Sigmoid colon (tissue), 7 donors: ENCODE measurements at places on chromosomes 2 and 18. TPM values are rescaled to one million over a fixed set of nuclear protein-coding genes. Genes with fewer than 3 reads are reported as not detected.

GRB14 gene
- total RNA-seq, result 16.6 TPM

PSMA8 gene
- total RNA-seq, result not detected

NYAP2 gene
- not detected for total RNA-seq

APCDD1 gene
- total RNA-seq, result 20.1 TPM

DNA sequence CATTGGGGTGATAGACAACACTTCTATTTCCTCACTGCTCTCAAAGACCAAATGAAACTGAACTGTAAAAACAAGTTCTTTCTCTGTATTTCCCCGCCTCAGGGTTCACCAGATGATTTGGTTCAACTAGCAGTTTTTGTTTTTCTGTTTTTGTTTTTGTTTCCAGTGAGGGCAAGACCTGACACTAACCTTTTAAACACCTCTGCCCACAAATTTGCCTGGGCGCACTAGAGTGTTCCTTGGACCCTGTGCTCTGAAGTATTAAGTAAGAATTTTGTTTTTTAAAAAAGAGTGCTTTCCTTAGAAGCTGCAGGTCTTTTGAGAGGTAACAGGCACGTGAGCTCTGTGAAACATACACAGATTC lies 92.9 kb downstream of the DYSF start:
- H3K4me1 ChIP-seq, result no peaks in the 10 kb centered on the region
- no peak for DNase-seq
- H3K27ac ChIP-seq, result no peak overlapping the region
- H3K4me3 ChIP-seq, result no peak overlapping the region

DNA sequence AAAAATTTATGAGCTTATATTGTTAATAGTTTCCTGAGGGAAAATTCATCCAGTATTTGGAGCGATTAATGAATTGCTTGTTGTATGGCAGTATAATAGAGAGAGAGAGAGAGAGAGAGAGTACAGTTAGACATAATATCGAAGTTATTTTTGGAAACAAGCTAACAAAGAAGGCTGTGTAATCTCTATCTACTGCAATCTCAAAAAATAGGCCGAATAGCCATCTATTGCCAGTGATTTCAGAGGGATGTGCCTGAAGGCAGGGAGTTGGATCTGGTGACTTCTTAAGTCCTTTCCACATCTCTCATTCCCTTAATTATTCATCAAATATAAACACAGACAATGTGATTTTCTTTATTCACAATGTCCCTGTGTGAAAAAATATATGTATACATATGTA lies 433.1 kb upstream of the RAB12 start:
- H3K4me1 ChIP-seq, result no peaks in the 10 kb centered on the region
- H3K4me3 ChIP-seq, result no peak overlapping the region
- no peaks in the 10 kb centered on the region for H3K27me3 ChIP-seq
- DNase-seq, result no peak
- no peak overlapping the region for H3K27ac ChIP-seq

CCBE1 gene
- total RNA-seq, result 38.9 TPM

DNA sequence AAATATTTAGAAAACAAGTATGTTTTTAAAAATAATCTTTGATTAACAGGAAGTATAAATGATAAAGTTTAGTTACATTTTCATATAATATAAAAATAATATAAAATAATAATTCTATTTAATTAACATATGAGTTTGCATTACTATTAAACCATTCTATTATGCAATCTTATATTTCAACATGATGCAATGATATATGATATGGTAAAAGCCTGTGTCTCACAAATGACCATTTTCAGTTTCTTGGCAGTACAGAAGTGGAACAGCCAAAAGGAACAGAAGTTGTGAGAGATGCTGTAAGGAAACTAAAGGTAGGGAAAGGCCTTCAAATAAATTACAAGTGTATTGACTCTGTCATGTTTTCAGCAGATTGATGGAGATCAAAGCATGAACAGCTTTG lies 230.8 kb downstream of the GULP1 start:
- peaks cover 54% of the 10 kb centered on the region for H3K4me1 ChIP-seq
- H3K27me3 ChIP-seq, result no peaks in the 10 kb centered on the region
- H3K27ac ChIP-seq, result peak overlapping the region; percentile 69
- no peak for DNase-seq

DNA sequence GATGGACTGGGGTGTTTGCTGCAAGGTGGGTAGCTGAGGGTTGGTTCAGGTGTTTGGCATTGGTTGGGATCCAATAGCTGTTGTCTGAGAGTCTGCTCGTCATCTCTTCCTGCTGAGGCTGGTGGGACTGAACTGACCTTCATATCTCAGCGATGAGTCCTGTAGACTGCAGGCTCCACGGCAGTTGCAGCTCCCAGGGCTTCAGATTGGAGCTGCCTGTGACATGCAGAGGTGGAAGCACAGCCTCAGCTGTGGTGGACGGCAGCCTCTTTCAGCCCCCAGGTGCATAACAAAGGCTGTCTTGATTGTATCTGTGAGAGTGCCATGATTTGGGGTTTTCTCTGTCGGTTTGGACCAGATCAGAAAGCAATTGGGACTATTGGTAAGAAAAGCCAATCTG lies 3.9 kb upstream of the IL1R2 start:
- H3K4me1 ChIP-seq, result no peaks in the 10 kb centered on the region
- H3K27me3 ChIP-seq, result no peaks in the 10 kb centered on the region
- no peak overlapping the region for H3K4me3 ChIP-seq
- no peak overlapping the region for H3K27ac ChIP-seq

HMSD gene
- not detected for total RNA-seq

- DNase-seq, result no peak
- H3K4me1 ChIP-seq, result no peaks in the 10 kb centered on the region
- H3K36me3 ChIP-seq, result no peaks in the 10 kb centered on the region
- no peak overlapping the region for H3K27ac ChIP-seq
- H3K27me3 ChIP-seq, result no peaks in the 10 kb centered on the region
These were observed 178.0 kb downstream of the RIT2 start for GRCh38 chr18:42937436-42937835.

GRCh38 chr2:62844311-62845090 lies 139.0 kb downstream of the EHBP1 start:
- no peak overlapping the region for H3K27ac ChIP-seq
- H3K36me3 ChIP-seq, result peaks cover 26% of the 10 kb centered on the region
- no peaks in the 10 kb centered on the region for H3K4me1 ChIP-seq

GRCh38 chr2:205403244-205403825 lies 279.0 kb upstream of the NRP2 start:
- DNase-seq, result no peak
- H3K4me3 ChIP-seq, result no peak overlapping the region
- no peaks in the 10 kb centered on the region for H3K27me3 ChIP-seq
- no peak overlapping the region for H3K27ac ChIP-seq
- H3K4me1 ChIP-seq, result peaks cover 3% of the 10 kb centered on the region

ALPP gene
- total RNA-seq, result not detected

- H3K27ac ChIP-seq, result no peak overlapping the region
- H3K4me1 ChIP-seq, result no peaks in the 10 kb centered on the region
- H3K27me3 ChIP-seq, result no peaks in the 10 kb centered on the region
- H3K36me3 ChIP-seq, result no peaks in the 10 kb centered on the region
- no peak overlapping the region for H3K4me3 ChIP-seq
- no peak for DNase-seq
These were observed 83.6 kb upstream of the PIK3C3 start for GRCh38 chr18:41871229-41872000.

GBX2 gene
- not detected for total RNA-seq

DNA sequence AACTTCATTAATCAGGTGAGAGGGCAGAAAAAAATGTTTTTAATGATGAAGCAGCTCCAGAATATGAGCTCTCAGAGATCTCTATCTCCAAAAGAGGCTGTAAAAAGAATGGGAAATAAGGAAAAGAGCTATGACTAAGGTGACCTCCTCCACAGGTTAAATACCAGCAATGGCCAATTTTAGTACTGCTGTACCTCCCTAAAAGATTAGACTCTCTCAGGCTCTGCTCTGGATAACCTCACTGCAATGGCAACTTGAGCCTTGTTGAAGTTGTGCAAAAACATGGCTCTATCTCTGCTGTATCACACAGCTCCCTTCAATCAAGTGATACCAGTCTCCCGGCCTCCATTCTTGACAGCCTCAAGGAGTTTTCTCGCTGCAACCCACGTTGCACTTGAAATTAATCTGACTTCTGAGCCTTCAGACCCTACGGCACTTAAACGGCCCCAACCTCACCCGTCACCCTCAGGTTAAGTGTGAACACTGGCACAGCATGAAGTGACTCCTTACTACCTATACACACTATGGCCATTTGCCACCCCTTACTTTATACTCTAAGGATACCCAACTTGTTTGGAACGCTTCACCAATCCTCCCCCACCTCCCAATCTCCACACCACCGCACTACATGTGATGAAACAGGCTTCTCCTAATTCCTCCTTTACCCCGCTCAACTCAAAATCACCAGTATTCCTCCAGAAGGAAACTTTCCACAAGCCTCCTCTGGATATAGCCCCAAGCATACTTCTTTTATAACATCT lies 36.3 kb downstream of the SMAD2 start:
- peaks cover 12% of the 10 kb centered on the region for H3K4me1 ChIP-seq
- peaks cover 14% of the 10 kb centered on the region for H3K36me3 ChIP-seq
- DNase-seq, result no peak
- H3K27ac ChIP-seq, result no peak overlapping the region
- no peaks in the 10 kb centered on the region for H3K27me3 ChIP-seq

GRCh38 chr2:17643031-17643615 lies 102.6 kb downstream of the VSNL1 start:
- H3K27ac ChIP-seq, result peak overlapping the region; percentile 63
- H3K36me3 ChIP-seq, result no peaks in the 10 kb centered on the region
- peak; percentile 83 for DNase-seq
- H3K27me3 ChIP-seq, result no peaks in the 10 kb centered on the region
- no peak overlapping the region for H3K4me3 ChIP-seq

DNA sequence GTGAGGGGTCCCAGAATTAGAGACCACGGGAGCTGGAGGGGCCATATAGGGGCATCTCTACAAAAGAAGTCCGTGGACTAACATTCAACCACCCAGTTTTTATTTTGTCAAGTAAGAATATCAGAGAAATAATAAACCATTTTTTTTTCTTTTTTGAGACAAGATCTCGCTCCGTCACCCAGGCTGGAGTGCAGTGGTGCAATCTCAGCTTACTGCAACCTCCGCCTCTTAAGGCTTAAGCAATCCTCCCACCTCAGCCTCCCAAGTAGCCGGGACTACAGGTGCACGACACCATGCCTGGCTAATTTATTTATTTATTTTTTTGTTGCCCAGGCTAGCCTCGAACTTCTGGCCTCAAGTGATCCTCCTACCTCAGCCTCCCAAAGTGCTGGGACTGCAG lies 82.7 kb downstream of the ZFP36L2 start:
- no peaks in the 10 kb centered on the region for H3K27me3 ChIP-seq
- no peak overlapping the region for H3K4me3 ChIP-seq
- H3K36me3 ChIP-seq, result no peaks in the 10 kb centered on the region
- no peaks in the 10 kb centered on the region for H3K4me1 ChIP-seq
- no peak for DNase-seq
- no peak overlapping the region for H3K27ac ChIP-seq

DNA sequence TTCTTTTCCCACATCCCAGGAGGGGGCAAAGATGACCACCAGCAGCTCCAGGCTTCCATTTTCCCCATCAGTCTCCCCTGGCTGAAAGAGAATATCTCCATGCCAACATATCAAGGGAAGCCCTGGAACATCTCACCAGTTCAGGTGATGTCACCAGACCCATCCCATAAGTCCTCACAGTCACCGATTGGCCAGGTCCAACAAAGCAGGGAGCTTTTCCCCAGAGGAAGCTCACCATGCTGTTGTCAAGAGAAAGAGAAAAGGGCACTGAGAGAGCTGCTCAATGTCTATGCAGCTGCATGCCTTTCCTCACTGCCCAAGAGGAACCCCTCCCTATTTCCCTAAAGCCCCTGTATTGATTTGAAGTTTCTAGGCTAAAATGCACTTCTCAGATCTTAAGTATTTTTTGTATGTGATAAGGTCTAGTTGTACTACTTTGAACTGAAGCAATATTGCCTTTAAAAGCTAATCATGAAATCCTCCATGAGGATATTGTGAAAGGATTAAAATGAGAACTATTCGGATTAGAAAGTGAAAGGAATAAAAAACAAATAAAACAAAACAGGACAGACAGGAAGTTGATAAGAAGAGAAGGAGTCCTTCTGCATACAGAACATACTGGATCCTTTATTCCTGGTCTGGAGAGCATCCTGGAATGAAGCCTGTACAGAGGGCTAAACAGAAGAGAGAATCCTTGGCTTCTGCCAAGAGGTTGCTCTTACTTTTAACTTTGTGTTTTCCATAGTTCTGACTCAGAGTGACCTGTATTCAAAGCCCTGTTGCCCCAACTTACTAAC lies 45.2 kb upstream of the CTIF start:
- peaks cover 30% of the 10 kb centered on the region for H3K4me1 ChIP-seq
- no peak for DNase-seq
- H3K4me3 ChIP-seq, result no peak overlapping the region
- peak overlapping the region; percentile 70 for H3K27ac ChIP-seq

LYG2 gene
- total RNA-seq, result not detected

- H3K27ac ChIP-seq, result peak overlapping the region; percentile 71
- DNase-seq, result peak; percentile 83
- peaks cover 3% of the 10 kb centered on the region for H3K36me3 ChIP-seq
- no peak overlapping the region for H3K4me3 ChIP-seq
- peaks cover 52% of the 10 kb centered on the region for H3K4me1 ChIP-seq
- H3K27me3 ChIP-seq, result no peaks in the 10 kb centered on the region
These were observed 94.3 kb upstream of the ITGB6 start for GRCh38 chr2:160294339-160294803.

GRCh38 chr2:24826773-24827145 lies 33.5 kb downstream of the CENPO start:
- no peak overlapping the region for H3K27ac ChIP-seq
- no peaks in the 10 kb centered on the region for H3K27me3 ChIP-seq
- no peak overlapping the region for H3K4me3 ChIP-seq
- DNase-seq, result no peak
- peaks cover 10% of the 10 kb centered on the region for H3K4me1 ChIP-seq

DNA sequence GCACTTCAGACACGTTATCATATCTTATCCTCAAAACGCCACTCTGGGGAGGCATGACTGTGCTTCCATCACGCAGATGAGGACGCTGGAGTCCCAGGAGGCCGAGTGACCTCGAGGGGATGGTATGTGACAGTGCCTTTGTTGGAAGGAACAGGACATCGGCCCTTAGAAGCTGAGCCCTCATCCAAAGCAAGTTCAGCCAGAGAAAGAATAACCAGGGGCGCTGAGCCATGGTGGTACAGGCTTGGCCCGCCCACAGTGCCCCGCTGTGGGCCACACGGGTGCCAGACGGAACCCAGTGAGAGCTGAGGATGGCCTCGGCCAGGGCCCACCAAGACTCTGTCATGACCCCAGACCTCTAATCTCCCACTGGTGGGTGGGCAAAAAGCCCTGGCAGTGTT lies 31.3 kb downstream of the HS1BP3 start:
- peak; percentile 71 for DNase-seq
- H3K36me3 ChIP-seq, result peaks cover 34% of the 10 kb centered on the region
- no peaks in the 10 kb centered on the region for H3K27me3 ChIP-seq
- H3K27ac ChIP-seq, result peak overlapping the region; percentile 98
- no peaks in the 10 kb centered on the region for H3K4me1 ChIP-seq

- H3K27me3 ChIP-seq, result no peaks in the 10 kb centered on the region
- peak; percentile 74 for DNase-seq
- no peak overlapping the region for H3K4me3 ChIP-seq
- no peaks in the 10 kb centered on the region for H3K36me3 ChIP-seq
- no peaks in the 10 kb centered on the region for H3K4me1 ChIP-seq
These were observed 36.7 kb downstream of the KIAA2012 start for GRCh38 chr2:202109737-202110184.

GRCh38 chr2:9693196-9693491 lies 62.3 kb upstream of the YWHAQ start:
- no peaks in the 10 kb centered on the region for H3K36me3 ChIP-seq
- H3K4me1 ChIP-seq, result peaks cover 12% of the 10 kb centered on the region
- H3K27me3 ChIP-seq, result no peaks in the 10 kb centered on the region
- peak overlapping the region; percentile 86 for H3K27ac ChIP-seq
- H3K4me3 ChIP-seq, result no peak overlapping the region
- DNase-seq, result peak; percentile 86

GRCh38 chr2:8239531-8240088 lies 442.2 kb upstream of the ID2 start:
- H3K27me3 ChIP-seq, result no peaks in the 10 kb centered on the region
- no peaks in the 10 kb centered on the region for H3K36me3 ChIP-seq
- no peak overlapping the region for H3K27ac ChIP-seq
- H3K4me3 ChIP-seq, result no peak overlapping the region

OSR1 gene
- 22.8 TPM for total RNA-seq
